Stimulated activated CD8-positive, alpha-beta memory T cell treated with anti-CD3 and anti-CD28 coated beads, Interleukin-4, amount 100 ng/mL, for 48 hours (primary cell): ENCODE measurements at places on chromosomes 12 and 14.

GRCh38 chr12:56028511-56029165 is 7.8 kb downstream of the IKZF4 start:
- DNase-seq, result no peak

GRCh38 chr12:117686210-117686609 is 282.6 kb downstream of the KSR2 start:
- DNase-seq, result no peak

GRCh38 chr12:106223485-106224354 is 24.1 kb downstream of the CKAP4 start:
- peak; percentile 81 for DNase-seq

- no peak for DNase-seq
Observed at GRCh38 chr12:107536613-107537012, 149.0 kb upstream of the PWP1 start.

DNA sequence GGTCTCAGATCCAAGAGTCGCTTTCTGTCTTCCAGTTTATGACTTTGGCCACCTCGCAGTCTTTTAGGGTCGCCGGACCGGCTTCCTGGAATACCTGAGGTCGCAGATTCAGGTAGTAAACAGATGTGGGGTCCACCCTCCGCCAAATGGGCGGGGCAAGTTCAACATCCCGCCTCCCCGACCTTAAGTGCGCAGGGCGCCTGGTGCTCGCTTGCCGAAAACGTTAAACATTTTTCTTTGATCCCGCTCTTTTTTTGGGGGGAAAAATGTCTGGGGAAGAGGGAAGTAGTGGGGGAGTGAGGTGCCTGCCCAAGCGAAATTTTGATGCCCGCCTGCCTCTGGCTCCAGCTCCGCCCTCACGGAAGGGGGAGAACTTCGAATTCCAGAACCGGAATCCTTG is 73.9 kb upstream of the TBX5 start:
- DNase-seq, result no peak

DNA sequence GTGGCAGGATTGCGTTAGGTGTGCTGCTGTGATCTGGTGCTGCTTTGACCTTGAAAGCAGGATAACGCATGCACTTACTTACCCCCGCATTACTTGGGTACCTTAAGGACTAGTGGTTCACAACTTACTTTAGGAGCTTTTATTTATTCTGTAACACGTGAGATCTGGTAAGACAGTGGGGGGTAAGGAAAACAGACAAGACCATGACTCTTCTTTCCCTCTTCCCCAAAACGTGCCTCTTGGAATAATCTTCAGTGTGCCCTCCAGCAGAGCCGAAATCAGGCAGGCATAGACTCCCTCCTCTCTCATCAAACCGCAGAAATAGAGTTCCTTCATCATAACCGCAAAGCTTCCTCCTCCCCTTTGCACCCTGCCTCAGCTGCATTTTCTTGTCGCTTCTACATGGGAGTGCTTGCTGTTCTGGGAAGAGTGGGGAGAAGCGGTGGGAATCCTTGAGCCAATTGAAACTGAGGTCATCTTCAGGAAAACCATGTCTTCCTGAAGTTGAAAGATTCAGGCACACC is 43.4 kb downstream of the RAD52 start:
- no peak for DNase-seq

DNA sequence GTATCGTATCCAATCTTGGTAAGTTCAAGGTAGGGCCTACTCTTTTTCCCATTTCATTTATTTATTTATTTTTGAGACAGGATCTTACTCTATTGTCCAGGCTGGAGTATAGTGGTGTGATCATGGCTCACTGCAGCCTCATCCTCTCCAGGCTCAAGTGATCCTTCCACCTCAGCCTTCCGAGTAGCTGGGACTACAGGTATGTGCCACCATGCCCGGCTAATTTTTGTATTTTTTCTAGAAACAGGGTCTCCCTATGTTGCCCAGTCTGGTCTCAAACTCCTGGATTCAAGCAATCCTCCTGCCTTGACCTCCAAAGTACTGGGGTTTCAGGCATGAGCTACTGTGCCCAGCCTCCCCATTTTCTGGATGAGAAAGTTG is 57.2 kb downstream of the CLMN start:
- no peak for DNase-seq

DNA sequence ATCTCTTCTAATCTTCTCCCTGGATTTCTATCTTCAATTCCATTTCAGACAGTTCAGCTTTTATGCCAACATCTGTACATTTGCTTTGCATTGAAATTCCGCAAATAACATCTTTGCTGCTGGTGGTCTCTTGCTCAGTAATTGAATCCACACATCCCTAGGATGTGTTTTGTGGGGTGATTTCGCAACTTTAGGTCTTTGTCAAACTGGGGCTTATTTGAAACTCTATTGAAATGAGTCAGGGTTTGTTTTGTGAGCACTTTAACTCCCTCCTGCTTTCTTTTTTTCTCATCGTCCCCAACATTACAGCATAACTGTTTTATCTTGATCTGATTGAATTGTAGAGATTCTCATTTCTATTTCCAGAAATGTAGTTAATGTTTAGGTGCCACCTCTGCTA is 404.3 kb downstream of the NPAS3 start:
- DNase-seq, result no peak

GRCh38 chr12:47014474-47014873 is 64.9 kb upstream of the PCED1B start:
- no peak for DNase-seq

- no peak for DNase-seq
Observed at GRCh38 chr14:30471980-30472379, 87.0 kb upstream of the G2E3 start.

GRCh38 chr12:56299853-56300643 is at the start of gene CS:
TSS of gene CS (minus strand) at chr12:56300330. CDS start at chr12:56300201, 129 bp downstream.
- peak; percentile 98 for DNase-seq

DNA sequence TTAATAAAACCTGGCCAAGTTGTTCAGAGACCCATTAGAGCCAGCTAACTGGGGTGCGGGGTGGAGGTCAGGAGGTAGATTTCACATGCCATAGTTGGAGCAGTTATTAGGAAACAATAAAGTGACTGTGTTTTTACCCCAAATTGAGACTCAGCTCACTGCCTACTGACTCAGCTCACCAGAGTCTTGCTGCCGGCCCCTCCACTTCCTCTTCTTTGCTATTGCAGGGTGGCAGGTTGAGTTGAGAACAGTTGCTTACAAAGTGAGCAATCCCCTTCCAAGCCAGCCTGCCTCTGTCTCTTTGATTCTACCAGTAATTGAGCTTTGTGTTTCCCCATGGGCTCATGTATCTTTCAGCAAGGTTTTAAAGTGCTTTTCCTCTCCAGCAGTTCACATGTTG is 12.9 kb downstream of the ST8SIA1 start:
- peak; percentile 36 for DNase-seq

DNA sequence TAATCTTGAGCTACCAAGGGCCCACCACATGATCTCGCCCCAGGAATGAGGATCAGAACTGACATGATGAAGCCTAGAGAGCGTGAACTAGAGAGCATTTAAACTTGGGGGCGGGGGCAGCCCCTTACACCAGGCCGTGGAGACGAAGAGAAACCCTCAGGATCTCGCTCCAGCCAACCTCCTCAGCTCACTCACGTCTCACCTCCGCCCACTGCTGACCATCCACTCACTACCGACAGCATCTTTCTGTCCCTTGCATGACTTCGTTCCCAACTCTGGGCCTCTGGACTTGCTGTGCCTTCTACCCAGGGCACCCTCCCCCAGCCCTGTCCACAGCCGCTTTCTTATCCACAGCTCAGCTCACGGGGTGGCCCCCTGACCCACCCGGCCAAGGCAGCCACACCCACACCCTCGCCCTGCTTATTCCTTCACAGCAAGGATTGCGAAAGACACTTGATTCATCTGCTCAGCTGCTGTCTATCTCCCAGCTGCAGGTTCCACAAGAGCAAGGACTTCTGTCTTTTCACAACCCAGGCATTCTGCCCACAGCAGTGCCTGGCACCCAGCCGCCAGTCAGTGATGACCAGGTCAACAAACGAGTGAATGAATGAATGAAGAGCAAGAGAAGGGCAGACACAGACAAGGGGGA is 6.4 kb downstream of the STX2 start:
- DNase-seq, result peak; percentile 26

GRCh38 chr12:31874961-31875608 is 84.1 kb upstream of the RESF1 start:
- peak; percentile 73 for DNase-seq

- DNase-seq, result no peak
Observed at GRCh38 chr12:12197128-12197527, 69.7 kb downstream of the LRP6 start.

DNA sequence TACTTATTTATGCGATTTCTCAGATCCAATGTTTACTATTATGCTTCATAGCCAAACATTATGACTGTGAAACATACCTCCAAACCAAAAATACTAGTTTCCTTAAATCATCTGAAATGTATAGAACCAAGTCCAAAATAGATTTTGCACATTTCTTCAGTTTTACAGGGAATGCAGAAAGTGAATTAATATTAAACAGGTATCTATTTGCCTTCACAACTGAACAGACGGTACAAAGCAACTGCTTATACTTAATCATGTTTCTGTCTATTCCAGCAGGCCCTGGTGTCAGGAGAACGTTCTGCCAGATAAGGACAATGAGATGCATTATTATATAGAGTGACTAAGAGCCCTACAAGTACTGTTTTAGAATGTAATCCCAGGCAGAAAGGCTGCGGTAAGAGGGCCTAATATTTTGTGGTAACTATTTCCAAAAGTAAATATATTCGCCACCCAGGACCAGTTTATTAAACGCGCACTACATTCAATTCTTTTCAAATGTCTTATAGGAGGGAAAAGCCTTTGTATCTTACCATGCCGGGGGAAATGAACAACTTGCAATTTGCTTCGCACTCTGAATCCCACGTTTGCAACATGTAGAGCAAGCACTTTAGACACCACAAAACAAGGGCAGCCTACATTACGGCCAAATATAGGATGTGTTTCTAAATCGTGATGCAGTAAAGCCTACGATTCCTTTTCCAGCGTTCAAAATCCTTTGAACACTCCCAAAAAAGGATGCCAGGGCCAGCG is 1.5 kb downstream of the CORO1C start:
- DNase-seq, result no peak
